ENCODE measurements at places on chromosomes 12 and 14.
A peak's percentile ranks its signal among the peaks of the same experiment; 100 is the strongest.

GRCh38 chr14:28773176-28773575, 6.6 kb downstream of the FOXG1 start:
- DNase-seq, result no peak
- H3K27ac ChIP-seq, result no peak overlapping the region

DNA sequence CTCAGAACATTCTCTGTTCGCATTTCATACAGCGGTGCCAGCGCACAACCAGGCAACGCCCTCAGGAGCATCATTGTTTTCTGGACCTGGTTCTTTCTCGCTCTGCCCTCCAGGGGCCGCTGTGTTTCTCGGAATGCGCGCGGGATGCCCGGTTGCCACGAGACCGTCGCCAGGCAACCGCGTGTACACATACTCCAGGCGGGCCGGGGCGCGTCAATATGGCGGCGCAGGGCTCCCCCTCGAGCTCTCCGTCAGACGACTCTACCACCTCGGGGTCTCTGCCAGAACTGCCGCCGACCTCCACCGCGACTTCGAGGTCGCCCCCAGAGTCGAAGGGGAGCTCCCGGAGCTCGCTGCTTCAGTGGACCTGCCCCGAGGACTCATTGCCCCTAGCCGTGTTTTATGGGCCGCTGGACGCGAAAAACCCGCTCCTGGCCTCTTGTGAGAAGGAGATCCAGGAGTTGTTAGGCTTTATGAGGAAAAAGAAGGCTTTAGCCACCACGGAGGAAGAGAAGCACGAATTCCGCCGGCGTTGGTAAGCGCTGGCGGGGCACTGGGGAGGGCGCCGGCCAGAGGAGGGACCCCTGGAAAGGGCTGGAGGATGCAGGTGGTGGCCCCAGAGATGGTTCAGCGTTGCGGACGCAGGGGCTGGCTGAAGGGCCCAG, at the start of gene CFAP54:
Gene CFAP54, plus strand, starts transcription at position 186 of the 665 bp plus-strand sequence. Its CDS starts 33 bp downstream, at position 219.
- peak; percentile 100 for DNase-seq
- H3K4me3 ChIP-seq, result peak within 1 kb of the TSS; percentile 83
- H3K36me3 ChIP-seq, result no peaks in the 10 kb centered on the region

- no peak overlapping the region for H3K4me3 ChIP-seq
- H3K27ac ChIP-seq, result no peak overlapping the region
- H3K27me3 ChIP-seq, result no peaks in the 10 kb centered on the region
- H3K36me3 ChIP-seq, result peaks cover 16% of the 10 kb centered on the region
- peak; percentile 45 for DNase-seq
Measured at GRCh38 chr12:124466216-124467128, 100.9 kb downstream of the NCOR2 start.

- no peaks in the 10 kb centered on the region for H3K36me3 ChIP-seq
- H3K4me3 ChIP-seq, result no peak overlapping the region
- peak overlapping the region; percentile 82 for H3K27ac ChIP-seq
Measured at GRCh38 chr12:106114447-106115068, 24.2 kb downstream of the NUAK1 start.

DNA sequence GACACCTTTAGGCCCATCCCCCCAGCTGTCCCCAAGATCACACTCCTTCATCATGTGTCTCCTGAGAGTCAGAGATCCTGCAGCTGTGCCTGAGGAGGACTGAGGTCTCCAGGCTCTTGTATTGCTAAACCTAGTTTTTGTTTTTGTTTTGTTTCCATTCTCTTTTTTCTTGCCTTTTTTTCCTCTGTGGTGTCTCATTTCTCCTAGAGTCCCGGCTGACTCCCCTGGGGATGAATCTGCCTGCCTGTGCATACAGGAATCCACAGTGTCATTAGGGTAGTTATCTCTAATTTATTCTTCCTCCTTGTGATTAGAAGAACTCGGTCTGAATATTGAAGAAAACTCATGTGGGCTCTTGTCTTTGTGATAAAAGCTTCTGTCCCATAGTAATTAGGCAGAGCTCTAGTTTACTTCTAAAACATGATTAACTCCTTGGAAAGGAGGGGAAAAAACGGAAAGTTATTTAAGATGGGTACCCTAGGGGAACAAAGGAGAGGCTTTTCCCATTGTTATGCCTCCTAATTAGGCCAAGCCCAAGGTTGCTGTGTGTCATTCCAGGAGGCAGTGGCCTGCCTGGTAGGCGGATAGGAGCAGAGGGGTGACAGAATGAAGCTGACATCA, 343.2 kb downstream of the ZFP36L1 start:
- DNase-seq, result no peak
- H3K36me3 ChIP-seq, result no peaks in the 10 kb centered on the region
- H3K27ac ChIP-seq, result no peak overlapping the region
- no peak overlapping the region for H3K4me3 ChIP-seq

- no peak overlapping the region for H3K4me3 ChIP-seq
- H3K27ac ChIP-seq, result no peak overlapping the region
- 0 out of 2 replicates have a peak, but pooled peaks cover 4% of the 10 kb centered on the region for H3K36me3 ChIP-seq
- peak; percentile 37 for DNase-seq
Measured at GRCh38 chr14:74065746-74066575, 18.3 kb downstream of the ALDH6A1 start.

DNA sequence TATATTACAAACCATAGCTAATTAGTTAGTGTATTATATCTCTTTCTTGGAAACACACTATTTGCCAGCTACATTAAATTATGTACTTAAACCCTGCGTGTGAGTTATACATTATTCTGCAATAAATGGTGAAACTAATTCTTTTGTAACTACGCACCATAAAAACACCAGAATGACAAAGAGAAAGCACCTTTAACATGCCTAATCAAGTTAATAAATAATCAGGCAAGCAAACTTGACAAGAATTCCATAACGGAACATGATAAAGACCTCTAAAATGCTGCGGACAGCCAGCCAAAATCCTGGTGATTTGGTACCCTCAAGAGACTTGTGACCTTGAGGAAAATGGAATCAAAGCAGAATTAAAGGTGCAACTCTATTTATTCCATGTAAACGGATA, 375.3 kb upstream of the KITLG start:
- no peak for DNase-seq
- H3K27me3 ChIP-seq, result no peaks in the 10 kb centered on the region
- H3K27ac ChIP-seq, result no peak overlapping the region

DNA sequence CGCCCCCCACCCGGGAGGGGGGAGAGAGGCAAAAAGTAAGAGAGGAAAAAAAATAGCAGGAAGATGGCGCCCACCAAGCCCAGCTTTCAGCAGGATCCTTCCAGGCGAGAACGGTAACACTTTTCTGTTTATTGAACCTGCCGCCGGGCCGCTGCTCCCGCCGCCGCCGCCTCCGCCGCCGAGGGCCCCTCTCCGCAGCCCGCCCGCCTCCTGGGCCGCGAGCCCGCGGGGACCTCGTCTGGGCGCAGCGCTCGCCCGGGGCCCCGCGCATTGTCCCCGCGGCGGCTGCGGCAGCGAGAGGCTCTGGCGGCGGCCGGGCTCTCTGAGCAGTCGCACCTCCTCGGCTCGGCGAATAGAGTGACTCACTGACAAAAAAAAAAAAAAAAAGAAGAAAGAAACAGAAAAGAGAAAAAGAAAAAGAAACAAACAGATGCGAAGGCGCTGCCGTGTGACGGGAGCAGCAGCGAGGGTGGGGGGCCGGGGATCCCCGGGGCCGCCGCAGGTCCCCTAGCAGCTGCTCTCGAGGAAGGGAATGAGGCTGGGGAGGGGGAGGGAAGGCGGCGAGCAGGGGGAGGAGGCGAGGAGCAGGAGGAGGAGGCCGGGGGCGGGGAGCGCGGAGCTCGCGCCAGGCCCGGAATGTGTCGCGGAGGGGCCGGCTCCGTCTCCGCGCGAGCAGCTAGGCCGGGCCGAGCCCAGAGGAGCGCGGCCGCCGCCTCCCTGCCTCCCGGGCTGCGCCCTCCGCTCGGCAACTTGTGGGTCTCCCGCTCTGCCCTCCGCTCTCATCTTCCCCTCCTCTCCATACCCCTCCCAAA, 781 bp downstream of the NPAS3 start:
- peak overlapping the region; percentile 58 for H3K27ac ChIP-seq
- H3K4me3 ChIP-seq, result peak overlapping the region; percentile 77
- no peaks in the 10 kb centered on the region for H3K36me3 ChIP-seq
- H3K27me3 ChIP-seq, result peaks cover 25% of the 10 kb centered on the region
- DNase-seq, result peak; percentile 86
- H3K4me1 ChIP-seq, result peaks cover 7% of the 10 kb centered on the region

DNA sequence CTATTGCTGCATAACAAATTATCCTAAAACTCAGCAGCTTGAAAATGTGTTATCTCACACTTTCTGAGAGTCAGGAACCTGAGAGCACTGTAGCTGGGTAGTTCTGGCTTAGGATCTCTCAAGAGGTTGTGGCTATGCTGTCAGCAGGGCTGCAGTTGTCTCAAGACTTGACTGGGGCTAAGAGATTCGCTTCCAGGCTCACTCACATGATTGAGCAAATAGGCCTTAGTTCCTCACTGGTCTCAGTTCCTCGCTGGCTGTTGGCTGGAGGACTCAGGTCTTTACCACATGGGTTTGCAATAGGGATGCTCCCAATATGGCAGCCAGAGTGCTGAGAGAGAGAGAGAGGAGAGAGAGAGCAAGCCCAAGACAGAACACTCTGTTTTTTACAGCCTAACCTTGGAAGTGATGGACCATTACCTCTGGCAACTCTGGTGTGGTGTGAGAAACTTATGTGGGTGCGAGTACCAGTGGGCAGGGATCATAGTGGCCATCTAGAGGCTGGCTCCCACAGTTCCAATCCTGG, 15.9 kb upstream of the DHRS2 start:
- H3K4me3 ChIP-seq, result no peak overlapping the region
- H3K27ac ChIP-seq, result no peak overlapping the region
- no peaks in the 10 kb centered on the region for H3K4me1 ChIP-seq
- no peaks in the 10 kb centered on the region for H3K36me3 ChIP-seq
